ENCODE measurements at places on chromosomes 1 and 21.

- no peak for DNase-seq
These were observed 27.8 kb downstream of the HSPG2 start for GRCh38 chr1:21909286-21909759.

DNA sequence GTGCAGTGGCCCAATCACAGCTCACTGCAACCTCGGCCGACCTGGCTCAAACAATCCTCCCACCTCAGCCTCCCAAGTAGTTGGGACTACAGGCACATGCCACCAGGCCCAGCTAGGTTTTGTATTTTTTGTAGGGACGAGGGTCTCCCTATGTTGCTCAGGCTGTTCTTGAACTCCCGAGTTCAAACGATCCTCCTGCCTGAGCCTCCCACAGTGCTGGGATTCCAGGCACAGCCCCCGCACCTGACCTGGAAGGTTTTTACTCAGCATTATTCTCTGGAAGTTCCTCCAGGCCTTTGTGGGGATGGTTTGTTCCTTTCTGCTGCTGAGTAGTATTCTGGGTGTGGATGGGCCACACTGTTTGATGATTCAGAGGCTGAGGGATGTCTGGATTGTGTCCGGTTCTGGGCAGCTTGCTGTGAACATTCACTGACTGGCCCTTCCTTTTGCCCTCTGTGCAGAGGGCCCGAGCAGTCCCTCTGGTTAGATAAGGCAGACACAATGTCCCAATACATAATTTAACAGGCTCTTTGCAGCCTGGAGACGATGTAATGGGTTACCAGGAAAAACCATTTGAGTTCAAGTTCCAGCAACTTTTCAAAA is 6.0 kb upstream of the TRAPPC10 start:
- DNase-seq = peak; percentile 89

DNA sequence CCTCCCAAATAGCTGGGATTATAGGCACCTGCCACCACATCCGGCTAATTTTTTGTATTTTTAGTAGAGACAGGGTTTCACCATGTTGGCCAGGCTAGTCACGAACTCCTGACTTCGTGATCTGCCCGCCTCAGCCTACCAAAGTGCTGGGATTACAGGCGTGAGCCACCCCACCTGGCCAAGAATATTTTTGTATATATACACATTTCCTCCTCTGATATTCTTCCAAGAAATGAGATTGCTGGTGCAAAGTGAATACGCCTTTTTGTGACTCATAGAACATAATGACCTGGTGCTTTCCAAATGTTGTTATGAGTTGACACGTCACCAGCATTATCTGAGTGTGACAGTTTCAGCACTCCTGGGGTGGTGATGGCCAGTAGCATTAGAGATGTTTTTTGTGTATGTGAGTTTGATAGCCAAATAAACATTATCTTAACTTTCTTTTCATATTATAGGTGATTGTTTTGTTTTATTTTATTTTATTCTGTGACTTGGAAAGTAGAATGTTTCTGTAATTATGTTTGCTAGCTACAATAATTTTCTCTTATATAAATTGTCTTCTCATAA is 54.9 kb downstream of the KCNK1 start:
- peak; percentile 39 for DNase-seq

DNA sequence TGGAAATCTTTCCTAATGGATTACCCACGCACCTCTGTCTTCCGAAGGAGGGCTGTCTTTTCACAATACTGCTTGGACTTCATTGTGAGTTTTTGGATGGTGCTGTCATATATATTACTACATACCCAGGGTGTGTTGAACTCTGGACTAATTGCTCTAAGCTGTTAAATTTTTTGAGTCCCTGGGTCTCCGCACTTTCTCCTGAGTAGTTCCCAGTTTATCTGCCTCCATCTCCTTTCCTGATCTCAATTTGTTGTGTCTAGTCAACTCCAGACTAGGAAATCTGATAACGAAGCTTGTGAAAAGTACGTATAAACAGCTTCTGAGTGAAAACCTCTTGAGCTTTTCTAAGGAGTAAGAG is 211.1 kb downstream of the ROR1 start:
- DNase-seq = no peak

DNA sequence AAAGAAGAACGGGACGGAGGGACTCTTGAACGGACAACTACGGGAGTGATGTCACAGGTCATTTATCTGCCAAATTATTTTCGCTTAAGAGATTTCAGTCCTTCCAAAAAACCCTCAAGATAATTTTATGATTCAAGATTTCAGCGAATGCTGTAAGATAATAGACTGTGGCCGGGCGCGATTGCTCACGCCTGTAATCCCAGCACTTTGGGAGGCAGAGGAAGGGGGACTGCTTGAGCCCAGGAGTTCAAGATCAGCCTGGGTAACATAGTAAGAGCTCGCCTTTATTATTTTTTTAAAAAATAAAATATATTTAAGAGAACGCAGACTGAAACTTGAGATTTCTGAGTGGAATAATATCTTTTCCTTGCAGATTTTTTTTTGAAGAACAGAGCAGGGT is 609 bp downstream of the RWDD2B start:
- peak; percentile 4 for DNase-seq

- no peak for DNase-seq
These were observed 981 bp downstream of the CLDN14 start for GRCh38 chr21:36478941-36479340.

DNA sequence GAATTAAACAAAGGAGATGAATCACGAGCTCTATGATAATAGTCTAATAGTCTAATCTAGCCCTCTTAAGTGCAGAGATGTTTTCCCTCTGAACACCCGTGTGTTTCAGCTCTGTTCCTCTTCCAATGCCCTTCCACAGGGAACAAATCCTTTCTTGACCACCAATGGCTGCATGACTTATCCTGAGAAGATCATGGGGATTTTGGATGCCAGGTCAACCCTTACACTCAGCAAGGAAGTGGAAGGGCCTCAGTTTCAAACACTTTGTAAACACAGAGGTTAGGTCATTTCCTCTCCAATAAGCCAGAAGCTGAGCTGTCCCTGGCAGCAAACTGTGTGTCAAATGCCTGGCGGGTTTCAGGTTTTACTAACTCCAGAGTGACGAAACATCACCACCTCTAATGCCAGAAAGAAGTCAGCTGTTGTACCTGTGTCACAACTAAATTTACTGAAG is 200.0 kb downstream of the GABPA start:
- DNase-seq = peak; percentile 76

DNA sequence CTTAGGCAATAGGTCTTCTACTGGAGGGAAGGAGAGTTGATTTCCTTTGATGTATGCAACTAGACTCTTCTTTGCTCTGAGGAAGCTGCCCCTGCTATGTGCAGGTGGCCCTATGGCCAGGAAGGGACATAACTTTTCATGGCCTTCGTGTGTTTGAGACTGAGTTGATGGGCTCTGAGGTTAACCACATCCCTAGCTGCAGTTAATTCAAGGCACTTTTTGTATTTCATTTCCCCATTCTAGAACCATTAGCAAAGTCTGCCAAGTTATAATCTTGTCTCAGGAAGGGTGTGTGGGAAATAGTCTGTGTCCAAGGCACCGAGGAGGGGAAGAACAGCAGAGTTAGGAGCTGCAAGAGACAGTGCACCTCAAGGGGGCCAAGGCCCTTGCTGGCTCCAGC is 2.5 kb downstream of the FCRL4 start:
- DNase-seq = no peak

Measured in RPMI7951 (cell line).